Colonic mucosa (tissue), 4 donors: ENCODE measurements at places on chromosomes 12 and 14. TPM values are rescaled to one million over a fixed set of nuclear protein-coding genes. Genes with fewer than 3 reads are reported as not detected.
A peak's percentile ranks its signal among the peaks of the same experiment; 100 is the strongest.

Gene BBOF1
- total RNA-seq = 2.8 TPM

Gene RNF31
- 70.4 TPM for total RNA-seq

- DNase-seq = no peak
These were observed 13.3 kb downstream of the BDKRB1 start for GRCh38 chr14:96269359-96269710.

DNA sequence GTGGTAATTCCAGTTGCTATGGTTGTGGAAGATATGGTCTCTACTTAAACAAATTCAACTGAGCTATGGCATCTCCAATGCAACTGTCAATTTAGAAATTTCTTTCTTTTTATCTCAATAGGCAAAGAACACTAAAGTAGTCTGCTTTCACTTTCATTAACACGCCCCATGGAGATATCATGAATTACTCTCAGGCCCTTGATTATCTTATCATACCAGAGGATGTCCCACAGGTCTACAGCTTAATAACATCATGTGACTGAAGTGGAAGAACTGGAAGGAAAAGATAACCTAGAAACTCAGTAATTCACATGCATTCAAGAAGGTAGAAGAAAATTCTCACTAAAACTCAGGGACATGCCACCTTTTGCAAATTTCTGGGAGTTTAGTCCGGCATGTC is 114.3 kb downstream of the FLRT2 start:
- no peak for DNase-seq

DNA sequence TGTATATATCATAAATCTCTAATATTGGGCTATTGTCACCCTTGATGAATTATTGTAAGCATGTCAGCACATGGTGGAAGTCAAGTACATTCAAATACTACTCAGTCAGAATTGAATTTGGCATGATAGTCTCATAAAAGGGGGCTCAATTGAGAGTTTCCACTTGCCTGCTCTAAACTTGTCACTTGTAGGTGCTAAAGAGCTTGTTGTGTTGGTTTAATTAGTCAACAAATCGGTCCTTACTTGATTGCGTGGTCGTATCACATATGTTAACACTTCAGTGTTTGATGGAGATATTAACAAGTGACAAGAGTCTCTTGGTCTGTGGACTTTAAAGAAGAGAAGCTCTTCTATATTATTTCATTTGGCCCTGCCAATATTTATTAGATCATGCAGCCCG is 81.1 kb downstream of the NKX2-1 start:
- no peak for DNase-seq

DNA sequence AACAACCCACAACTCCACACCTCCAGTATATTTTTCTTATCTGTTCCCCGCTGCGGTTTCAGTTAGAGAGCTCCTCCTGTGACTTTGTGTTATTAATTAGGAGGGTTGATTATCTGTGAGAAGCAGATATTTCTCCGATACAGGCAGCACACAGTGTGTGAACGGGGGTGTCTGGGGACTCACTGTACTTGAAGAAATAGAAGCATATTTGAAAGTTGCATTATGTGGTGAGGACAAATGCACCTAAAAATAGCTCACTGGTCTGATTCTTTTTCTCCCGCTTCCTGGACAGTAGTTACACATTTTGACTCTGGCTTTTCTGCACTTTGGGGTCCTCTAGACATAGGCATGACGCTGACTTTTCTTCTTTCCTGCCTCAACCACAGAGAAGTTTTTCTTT is 277.7 kb downstream of the VRK1 start:
- DNase-seq = no peak

DNA sequence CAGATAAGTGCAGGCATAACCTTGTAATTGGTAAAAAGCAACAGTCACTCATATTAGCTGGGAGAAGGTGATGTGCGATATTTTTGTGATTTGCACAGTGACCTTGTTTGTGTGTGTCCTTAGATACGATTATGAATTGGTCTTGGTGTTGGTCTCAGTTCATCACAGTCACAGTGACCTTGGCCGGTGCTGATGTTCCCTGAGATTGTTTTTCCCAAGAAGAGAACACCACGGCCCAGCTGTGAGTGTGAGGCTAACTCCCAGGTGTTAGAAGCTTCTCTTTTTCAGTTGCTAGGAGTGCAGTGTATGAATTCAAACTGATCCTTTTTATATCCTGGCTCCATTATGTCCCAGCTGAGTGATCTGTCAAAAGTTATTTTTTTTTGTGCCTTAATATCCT is 46.2 kb downstream of the TRHDE start:
- DNase-seq = no peak

DNA sequence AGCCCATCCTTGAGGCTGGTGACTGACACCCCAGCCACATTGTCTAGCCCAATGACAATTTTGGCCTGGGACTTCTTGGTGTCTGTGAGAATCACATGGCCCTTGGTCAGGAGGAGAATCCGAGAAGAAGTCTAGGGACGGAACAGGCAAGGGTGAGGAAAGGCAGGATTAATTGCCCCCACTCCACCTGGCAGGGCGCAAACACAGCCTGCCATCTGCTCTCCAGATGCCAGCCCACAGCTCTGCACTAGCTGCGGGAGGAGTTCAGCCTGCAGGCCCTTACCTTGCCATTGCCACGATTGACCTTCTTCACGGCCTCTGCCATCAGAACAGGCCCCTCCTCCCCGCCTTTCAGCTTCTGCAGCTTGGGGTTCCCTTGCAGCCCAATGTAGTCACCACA is 13.1 kb upstream of the TAC3 start:
- DNase-seq = no peak

DNA sequence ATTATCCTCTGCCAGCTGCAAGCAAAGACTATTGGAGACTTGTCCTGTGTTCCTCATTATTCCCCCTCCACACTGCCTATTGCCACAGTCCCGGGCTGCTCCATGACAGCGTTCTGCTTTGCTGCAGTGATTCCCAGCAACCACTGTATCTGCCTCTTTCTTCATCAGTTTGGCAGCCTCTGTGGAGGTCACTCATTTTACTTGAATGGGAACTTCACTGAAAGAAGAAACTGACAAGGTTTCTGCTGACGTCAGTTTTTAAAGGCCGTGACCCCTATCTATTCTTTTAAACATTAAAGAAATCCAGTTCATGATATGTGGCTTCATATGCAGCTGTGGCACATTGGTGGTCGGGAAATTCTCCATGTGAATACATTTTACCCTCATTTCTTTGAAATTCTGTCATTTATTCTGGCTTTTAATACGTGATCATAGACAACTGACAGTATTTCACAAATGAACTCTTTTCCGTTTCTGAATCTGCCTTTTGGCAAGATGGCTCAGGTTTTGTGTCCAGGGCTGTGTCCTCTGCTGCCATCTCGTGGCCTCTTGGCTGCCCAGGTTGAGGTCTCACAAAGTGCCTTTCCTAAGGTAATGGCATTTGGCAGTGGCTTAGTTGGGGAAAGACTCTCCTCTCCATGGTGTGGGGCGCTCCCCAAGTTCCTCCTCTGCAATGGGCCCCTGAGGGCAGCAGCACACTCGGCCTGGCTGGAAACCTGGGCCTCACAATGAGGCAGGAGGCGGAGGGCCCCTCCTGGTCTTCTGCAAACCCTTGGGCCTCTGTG is 5.8 kb downstream of the TMEM253 start:
- peak; percentile 91 for DNase-seq
